Tongue (tissue), 3 donors: ENCODE measurements at places on chromosomes 2 and 18.

- DNase-seq = no peak
Observed at GRCh38 chr18:3648200-3648599, 198.2 kb downstream of the TGIF1 start.

DNA sequence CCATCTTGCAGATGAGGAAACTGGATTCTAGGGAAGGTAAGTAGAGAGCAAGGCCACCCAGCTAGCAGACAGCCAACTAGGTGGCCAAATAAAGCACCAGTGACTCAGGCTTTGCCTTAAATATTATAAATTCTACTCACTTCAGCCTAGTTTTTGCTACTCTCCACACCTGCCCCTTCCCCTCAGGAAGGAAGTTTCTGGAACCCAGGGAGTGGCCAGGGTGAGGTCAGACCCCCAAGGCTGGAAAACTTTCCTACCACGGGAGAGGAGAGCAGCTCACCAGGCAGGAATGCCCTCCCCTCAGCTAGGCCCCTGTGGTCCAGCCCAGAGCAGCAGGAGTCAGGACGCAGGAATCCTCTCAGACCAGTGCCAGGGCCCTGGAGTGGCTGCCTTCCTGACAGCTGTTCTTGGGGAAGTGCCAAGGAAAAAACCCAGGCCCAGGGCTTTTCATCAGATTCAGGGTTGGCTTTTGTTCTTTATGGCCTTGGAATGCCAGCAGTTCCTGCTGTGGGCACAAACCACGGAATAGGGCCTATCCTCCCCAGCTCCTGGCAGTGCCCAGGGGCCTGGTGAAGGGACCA is 5.1 kb upstream of the PAX8 start:
- peak; percentile 82 for DNase-seq

DNA sequence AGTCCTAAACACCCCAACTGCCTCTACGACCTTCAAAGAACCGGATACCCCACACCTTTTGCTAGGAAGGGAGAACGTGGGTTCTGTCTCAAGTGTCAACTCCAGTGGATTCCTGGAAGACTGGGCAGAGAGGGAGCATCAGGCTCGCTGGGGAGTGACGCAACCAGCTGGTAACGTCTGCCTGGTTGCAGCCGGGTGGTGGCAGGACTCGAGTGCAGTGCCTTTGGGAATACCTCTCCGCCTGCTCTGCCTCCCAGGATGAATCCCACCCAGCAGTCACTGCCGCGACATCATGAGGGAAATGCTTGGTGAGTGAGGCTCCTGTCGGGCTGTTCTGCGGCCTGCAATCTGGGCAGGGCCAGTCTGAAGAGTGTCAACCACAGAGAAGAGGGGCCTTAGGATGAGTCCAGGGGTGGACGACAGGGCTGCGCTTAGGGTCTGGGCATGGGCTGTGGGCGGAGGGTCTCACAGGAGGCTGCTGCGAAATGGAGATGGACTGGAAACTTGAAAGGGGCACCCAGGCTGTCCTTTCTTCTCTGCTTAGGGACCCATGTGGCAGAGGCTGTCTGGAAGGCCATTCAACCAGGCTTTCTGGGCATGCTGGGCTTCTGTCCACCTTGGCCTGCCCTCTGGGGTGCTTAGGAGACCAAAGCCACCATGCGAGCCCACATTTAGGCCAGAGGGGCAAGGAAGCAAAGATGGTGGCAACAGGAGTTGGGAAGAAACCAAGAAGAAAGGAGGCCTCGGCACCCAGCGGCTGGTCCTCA is 12.9 kb downstream of the GPR17 start:
- DNase-seq = no peak

DNA sequence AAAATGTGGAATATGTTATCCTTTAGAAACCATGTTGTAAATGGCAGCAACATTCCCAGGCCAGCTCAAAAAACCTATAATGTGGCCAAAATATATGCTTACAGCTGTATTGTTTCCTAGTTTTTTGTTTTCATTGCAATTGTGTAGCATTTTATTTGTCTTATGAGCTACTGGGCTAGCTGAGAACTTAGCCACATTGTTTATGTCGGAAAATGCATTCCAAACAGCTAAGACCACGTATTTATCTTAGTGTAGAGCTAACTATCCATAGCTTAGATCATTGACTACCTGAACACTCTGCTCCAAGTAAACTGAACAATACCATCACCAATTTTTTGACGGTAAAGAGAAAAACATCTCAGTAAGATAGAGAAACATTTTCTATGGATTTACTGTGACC is 38.4 kb downstream of the METAP1D start:
- DNase-seq = no peak

- peak; percentile 60 for DNase-seq
Observed at GRCh38 chr2:136118819-136119716, 1.1 kb upstream of the CXCR4 start.

DNA sequence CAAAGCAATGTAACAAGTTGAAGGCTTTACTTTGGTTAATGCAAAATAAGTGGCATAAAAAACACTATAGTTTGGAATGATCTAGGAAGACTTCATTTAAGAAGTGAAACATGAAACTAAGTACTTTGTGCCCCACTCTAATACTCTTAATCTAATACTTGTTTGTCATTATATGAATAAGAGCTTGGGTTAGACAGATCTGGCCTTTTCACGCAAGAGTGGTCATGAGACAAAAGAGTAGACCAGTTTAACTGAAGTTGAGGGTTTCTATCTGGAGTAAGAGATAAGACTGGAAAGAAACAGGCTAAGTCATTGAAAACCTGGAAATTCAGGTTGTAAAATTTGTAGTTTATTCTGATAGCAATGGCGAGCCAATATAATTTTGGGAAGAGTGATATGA is 2.8 kb downstream of the SLC30A6 start:
- no peak for DNase-seq
